ENCODE measurements at places on chromosomes 5 and 9.

DNA sequence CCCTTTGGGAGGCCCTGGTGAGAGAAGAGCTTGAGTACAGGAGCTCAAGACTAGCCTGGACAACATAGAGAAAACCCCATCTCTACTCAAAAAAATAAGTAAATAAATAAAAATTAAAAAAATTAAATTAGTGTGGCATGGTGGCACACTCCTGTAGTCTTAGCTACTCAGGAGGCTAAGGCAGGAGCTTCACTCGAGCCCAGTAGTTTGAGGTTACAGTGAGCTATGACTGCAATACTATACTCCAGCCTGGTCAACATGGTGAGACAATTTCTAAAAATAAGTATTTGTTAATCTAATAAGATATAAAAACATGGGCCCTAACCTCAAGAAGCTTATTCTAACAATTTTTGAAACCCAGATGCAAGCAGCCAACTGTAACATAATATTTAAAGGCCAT is 7.6 kb downstream of the RNF38 start:
- no peak for DNase-seq

GRCh38 chr5:172751761-172752510 is 19.1 kb downstream of the DUSP1 start:
- no peak for DNase-seq

DNA sequence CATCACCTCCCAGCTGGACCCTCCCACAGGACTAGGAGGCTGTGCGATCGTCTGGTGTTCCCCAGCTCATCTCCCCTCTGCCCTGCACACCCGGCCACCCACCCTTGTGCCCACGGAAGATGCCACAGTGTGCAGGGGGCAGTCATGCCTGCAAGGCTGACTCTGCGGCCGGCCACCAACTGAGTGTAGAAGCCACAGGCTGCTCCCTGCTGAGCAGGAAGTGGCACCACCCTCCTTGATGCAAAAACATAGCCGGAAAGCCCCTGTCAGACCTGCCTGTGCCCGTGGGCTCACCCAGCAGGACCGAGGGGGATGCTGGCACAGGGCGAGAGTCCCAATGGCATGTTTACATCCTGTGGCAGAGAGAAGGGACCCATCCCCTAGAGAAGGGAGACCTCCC is 40.3 kb upstream of the SLC12A7 start:
- DNase-seq: no peak

- no peak for DNase-seq
Measured at GRCh38 chr5:52801329-52801728, 13.6 kb downstream of the ITGA1 start.

DNA sequence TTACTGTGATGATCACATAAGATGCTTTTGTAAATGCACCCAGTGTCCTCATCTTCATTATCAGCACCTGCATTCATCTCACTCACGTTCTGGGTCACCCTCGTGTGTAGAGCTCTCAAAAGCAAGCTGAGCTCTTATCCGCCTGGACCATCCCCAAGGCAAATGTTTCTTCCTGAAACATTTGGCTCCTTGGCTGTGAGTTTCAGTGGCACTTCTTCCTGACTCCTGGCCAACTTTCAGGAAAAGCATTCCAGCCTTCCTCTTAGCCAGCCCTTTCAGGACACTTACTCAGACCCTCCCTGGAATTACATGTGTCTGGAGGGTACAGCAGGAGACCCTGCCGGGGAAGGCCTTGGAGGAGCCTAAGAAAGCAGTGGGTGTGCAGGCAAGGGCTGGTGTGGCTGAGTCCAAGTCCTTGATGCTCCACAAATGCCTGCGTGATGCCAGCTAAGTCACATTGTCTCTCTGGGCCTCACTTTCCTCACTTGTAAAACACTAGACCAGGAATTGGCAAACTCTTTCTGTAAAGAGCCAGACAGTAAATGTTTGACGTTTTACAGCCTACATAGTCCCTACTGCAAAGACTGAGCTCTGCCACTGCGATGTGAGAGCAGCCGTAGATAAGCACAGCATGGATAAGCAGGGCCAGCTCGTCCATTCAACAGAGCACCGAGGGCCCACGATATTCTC is 72.1 kb downstream of the PDE6A start:
- DNase-seq: no peak

GRCh38 chr9:20125727-20126126 is 336.9 kb upstream of the SLC24A2 start:
- DNase-seq: no peak

DNA sequence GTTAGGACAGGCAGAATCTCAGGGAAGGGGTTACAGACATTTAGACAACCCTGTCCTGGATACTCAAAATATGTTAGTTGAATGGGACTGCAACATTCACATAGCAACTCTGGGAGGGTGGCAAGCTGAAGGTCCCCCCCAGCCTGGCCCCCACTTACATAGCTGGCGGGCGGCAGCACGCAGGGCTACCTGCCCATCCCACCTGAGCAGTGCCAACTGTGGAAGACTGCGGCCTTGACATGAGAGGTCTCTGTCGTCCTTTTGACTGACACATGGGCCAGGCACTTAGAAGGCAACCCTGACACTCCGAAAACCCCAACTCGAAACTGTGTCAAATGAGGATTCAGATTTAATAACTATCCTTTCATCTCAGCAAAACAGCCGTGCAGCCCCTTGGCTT is 16.5 kb downstream of the PAX5 start:
- DNase-seq: no peak

DNA sequence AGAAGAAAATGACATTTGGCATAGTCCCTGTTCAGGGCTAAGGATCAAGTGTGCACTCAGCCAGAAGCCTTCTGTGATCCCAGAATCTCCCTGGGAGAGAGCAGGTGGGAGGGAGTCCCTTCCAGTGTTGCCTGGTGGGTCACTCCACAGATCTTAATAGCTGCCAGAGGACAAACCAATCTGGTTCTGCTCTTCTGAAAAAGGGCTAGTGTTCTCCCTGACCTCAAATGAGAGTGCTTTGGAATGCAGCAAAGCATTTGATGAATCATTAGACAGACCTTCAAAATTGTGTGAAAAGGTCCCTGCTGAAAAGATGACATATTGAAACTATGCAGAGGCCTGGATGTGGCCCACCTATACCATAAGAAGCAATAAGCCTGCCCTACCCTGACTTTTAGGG is 339.7 kb downstream of the TMEM232 start:
- DNase-seq: no peak

- DNase-seq: no peak
Measured at GRCh38 chr5:175457466-175457865, 13.5 kb upstream of the DRD1 start.

DNA sequence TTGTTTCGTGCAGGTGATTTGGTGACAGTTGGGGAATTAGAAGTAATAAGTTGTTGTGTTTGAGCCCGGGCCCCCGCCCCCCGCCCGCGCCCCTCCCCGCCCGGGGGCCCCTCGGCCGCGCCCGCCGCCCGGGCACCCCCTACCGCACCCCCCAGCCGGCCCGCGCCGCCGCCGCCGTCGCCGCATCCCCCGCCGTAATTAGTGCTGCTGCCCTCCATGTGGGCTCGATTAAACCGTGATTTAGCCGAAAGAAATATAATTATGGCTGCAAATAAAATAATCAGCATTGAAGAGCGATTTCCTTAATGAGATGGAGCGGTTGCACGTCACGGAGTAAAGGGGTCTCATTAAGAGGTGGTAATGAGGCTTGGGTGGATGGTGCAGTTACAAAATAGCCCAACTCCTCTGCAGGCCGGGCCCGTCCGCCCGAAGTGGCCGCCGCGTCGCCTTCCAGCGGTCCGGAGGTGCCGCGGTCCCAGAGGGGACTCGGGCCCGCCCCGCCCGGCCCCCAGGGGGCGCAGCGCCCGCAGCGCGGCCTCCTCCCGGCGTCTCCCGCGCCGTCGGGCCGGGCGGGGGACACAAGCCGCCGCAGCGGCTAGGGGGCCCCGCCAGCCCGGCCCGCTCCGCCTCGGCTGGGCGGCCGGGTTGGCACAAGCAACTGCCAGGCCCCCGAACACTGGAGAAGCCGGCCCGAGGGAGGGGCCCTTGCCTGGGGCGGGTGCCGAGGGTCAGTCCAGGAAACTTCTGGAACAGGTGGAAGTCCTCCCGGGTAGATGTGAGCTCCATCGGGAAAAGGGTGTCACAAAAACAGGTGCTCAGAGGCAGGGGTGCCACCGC is 6.9 kb upstream of the OTP start:
- no peak for DNase-seq

- peak; percentile 33 for DNase-seq
Measured at GRCh38 chr9:77751341-77752091, 103.4 kb upstream of the GNA14 start.

- no peak for DNase-seq
Measured at GRCh38 chr5:122311497-122311960, 508 bp upstream of the SNCAIP start.

DNA sequence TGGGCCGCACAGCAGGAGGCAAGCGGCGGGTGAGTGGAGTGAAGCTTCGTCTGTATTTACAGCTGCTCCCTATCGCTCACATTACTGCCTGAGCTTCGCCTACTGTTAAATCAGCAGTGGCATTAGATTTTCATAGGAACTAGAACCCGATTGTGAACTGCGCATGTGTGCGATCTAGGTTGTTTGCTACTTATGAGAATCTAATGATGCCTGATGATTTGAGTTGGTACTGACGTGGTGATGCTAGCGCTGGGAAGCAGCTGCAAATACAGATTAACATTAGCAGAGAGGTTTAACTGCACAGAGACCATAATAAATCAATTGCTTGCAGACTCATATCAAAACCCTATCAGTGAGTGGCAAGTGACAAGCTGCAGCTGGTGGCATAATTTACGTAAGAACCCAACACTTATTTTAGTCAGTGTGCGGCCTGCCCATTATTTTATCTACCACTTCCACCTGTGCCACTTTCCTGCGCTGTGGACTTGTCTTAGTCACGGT is 133.4 kb upstream of the CDH9 start:
- peak; percentile 48 for DNase-seq

DNA sequence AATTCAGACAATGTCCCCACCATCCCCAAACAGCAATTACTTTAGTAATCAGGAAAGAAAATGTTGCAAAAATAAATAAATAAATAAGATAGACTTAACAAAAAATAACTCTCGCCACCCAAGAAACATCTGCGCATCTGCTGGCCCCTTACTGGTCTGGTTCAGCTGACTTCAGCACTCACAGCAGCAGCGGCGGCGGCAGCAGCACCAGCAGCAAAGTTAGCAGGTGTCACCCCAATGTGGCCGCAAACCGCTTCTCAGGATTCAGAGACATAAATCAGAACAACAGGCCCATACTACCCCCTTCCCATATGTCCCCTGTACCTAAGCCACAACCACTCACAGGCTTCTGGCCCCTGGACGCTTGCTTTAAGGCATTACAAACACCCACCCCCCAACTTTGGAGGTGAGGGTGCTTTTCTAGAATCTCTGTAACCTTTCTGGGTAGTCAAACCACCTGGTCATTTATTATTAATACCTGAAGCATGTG is 593.0 kb downstream of the BNC2 start:
- DNase-seq: no peak

DNA sequence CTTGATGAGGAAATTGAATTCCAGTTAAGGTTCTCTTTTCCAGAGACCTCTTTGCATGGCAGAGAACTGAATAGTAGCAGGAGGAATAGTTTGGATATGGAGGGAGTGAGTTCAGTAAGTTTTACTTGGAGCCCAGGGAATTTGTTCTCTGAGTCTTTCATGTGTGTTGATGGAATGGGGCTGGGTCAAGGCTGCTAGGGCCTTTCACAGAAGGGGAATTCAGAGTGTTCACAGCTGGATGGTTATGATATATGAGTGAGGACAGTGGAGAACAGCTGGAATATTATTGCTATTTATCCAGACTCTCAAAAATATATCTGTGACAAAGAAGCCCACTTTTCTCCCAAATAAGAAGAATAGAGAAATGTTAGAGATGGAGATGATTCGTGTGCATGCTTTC is 372.8 kb downstream of the PLK2 start:
- DNase-seq: no peak

- no peak for DNase-seq
Measured at GRCh38 chr5:133475986-133476385, 136.4 kb downstream of the FSTL4 start.

DNA sequence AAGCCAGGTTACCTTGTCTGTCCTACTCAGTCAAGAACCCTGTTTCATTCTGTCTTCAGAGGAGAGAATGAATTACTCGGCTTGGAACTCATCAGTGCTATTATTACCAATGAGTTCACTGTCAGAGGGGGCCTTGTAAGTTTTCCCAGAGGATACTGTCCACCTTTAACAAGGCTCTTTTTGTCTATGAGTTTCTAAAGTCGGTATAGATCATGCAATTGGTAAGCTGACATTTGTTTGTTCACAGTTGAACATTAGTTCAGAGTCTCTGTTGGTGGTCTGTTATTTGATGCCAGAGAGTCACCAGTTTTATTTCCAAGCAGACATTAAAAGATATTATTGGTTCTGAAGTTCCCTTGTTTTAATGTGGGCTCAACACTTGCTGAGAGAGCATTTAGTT is 58.1 kb upstream of the DHFR start:
- DNase-seq: no peak

DNA sequence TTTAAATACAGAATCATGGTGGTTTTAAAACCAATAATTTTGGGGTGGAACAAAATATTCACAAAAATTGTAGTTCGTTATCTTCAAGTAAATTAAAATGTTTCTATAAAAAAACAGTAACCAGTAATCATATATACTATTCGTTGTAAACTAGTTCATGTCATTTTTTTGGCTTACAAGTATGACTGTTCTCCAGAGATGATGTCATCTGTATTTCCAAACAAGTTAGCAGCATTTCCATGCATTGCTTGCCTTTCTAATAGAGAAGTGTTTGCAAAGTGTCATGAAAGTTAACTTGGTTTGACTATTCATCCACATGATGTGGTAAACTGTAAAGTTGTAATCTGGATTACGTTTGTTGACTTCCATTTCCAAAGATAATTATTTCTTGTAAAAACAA is 717.9 kb upstream of the ADAMTS16 start:
- DNase-seq: no peak

GRCh38 chr5:2732850-2733249 is 18.6 kb downstream of the IRX2 start:
- DNase-seq: no peak

- no peak for DNase-seq
Measured at GRCh38 chr9:76932757-76933156, 26.8 kb upstream of the PRUNE2 start.

GRCh38 chr9:110765926-110766325 is 97.3 kb downstream of the MUSK start:
- no peak for DNase-seq

- peak; percentile 63 for DNase-seq
Measured at GRCh38 chr9:99296291-99296951, 74.3 kb downstream of the SEC61B start.

- DNase-seq: no peak
Measured at GRCh38 chr5:43315263-43315662, 2.1 kb upstream of the HMGCS1 start.

- DNase-seq: no peak
Measured at GRCh38 chr9:22416692-22417060, 29.9 kb upstream of the DMRTA1 start.

- no peak for DNase-seq
Measured at GRCh38 chr5:131068893-131069643, 96.0 kb downstream of the HINT1 start.

DNA sequence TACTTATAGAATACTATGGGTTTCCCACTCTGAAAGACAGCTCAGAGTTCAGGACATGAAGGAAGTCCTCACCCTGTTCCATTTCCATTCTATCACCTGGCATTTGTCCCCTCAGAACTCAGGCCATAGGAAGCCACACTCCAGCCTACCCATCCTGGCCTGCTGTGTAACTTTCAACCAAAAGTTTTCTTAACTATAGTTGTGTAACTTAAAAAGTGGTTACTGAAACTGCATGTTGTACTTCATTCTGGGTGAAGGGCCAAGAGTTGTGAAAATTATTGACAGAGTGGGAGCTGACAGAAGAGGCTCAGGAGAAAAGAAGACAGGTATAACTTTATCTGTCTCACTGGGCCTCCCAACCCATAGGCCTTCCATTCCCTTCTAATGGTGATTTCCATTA is 212.5 kb downstream of the RAB3C start:
- DNase-seq: no peak
